ENCODE measurements at places on chromosomes 4 and X.
A peak's percentile ranks its signal among the peaks of the same experiment; 100 is the strongest.

DNA sequence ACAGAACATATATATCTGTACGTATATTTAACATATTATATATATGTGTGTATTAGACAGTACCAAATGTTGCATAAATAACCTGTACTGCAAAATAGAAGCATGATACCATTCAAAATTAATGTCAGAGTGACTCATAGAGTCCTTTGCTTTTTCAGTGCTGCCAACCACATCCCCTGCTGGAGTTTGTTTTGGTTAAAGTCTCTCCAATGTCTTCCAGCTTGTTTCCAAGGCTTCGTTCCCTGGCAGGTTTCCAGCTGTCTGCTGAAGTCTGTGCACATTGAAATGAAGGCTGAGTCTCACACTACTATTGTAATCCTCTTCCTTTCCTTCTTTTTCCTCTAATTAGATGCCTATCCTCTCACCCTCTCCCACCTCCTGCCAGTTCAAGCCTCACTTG lies 14.9 kb downstream of the NRK start:
- DNase-seq, result no peak

- no peak for DNase-seq
Measured at GRCh38 chr4:85748654-85749053, 273.7 kb downstream of the ARHGAP24 start.

DNA sequence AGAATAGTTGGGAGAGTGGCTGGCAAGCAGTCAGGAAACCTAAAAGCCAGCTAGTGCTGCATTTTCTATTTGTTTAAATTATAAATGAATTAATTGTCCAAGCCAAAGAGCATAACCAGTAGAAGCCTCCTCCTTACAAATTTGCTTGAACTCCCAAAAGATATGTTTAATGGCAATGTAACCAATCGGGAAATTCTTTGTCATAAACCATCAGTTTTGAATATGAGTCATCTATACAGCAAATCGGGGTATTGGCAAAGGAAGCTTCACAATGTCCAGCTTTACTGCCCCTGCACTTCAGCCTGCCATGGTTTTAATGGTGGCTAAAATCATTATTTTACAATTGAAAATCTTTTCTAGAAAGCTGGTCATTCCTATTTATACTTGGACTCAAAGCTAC lies 216.6 kb downstream of the SHROOM3 start:
- DNase-seq, result no peak

- DNase-seq, result peak; percentile 30
Measured at GRCh38 chr4:120922381-120923206, at the start of gene PRDM5. TSS of gene PRDM5 (minus strand) at chr4:120922726. CDS start at chr4:120922608, 118 bp downstream.

GRCh38 chr4:30962939-30963338 lies 242.8 kb downstream of the PCDH7 start:
- no peak for DNase-seq

DNA sequence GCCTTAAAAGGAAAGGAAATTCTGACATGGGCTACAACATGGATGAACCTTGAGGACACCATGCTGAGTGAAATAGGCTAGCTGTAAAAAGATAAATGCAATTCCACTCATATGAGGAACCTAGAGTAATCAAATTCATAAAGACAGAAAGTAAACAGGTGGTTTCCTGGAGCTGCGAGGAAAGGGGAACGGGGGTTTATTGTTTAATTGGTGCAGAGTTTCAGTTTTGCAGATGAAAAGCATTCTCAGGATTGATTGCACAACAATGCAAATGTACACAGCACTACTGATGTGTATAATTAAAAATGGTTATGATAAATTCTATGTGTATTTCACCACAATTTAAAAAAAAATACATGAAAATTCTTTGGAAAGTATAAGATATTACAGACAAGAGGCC lies 24.0 kb downstream of the PLRG1 start:
- DNase-seq, result no peak

- DNase-seq, result peak; percentile 34
Measured at GRCh38 chr4:4859325-4859798, at the start of gene MSX1. TSS of gene MSX1 (plus strand) at chr4:4859665. CDS start at chr4:4859900, 235 bp downstream.

GRCh38 chrX:46588263-46588662 lies 14.7 kb downstream of the CHST7 start:
- peak; percentile 39 for DNase-seq

DNA sequence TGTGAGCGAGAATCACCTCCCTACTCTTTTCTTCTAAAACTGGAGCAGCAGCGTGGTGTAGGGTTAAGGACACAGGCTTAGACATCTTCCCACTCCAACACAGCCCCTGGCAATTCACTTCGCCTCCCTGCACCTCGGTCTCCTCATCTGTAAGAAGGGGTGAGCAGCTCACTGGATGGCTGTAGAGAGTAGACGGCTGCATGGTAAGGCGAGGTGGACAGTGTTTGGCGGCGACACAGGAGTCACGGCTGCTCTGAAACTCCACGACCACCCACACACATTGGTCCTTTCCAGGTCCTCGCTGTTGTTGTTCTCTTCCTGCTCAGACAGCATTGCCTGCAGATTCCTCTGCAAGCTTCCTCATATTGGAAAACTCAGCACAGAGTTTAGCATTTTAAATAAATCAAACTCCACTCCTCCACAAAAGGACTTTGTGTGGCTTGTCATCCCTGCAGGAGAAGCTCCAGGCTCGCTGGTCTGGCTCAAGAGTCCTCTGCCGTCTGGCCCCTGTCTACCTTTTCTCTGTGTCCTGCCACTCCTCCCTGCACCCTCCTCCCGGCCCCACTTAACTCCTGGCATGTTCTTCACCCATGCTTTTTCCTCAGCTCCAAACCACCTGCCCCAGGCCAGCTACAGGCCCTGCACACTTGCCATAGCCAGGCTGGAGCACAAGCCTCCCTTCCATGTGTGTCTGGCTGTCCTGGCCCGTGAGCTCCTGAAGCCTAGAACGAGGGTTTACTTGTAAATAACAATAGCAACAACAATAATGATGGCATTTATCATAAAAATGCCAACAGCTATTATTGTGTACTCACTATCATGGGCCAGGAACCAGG lies 41.3 kb upstream of the CRMP1 start:
- DNase-seq, result no peak

GRCh38 chrX:78104447-78105176 lies 564 bp downstream of the PGK1 start:
- DNase-seq, result peak; percentile 13

DNA sequence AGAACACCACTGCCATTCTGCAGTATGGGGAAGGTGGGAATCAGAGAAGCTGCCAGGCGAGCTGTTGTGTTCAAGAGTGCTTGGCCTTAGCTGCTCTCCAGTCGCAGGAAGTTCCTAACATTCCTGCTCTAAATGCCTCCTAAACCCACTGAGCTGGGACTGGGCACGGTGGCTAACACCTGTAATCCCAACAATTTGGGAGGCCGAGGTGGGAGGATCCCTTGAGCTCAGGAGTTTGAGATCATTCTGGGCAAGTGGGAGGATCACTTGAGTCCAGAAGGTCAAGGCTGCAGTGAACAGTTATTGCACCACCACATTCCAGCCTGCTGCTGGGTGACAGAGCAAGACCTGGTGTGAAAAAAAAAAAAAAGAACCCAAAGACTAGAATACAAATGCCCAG lies 690.3 kb upstream of the FAM241A start:
- no peak for DNase-seq

- no peak for DNase-seq
Measured at GRCh38 chr4:101862595-101862994, 72.1 kb downstream of the BANK1 start.

- DNase-seq, result peak; percentile 64
Measured at GRCh38 chr4:77052352-77052751, 23.4 kb downstream of the CCNI start.

DNA sequence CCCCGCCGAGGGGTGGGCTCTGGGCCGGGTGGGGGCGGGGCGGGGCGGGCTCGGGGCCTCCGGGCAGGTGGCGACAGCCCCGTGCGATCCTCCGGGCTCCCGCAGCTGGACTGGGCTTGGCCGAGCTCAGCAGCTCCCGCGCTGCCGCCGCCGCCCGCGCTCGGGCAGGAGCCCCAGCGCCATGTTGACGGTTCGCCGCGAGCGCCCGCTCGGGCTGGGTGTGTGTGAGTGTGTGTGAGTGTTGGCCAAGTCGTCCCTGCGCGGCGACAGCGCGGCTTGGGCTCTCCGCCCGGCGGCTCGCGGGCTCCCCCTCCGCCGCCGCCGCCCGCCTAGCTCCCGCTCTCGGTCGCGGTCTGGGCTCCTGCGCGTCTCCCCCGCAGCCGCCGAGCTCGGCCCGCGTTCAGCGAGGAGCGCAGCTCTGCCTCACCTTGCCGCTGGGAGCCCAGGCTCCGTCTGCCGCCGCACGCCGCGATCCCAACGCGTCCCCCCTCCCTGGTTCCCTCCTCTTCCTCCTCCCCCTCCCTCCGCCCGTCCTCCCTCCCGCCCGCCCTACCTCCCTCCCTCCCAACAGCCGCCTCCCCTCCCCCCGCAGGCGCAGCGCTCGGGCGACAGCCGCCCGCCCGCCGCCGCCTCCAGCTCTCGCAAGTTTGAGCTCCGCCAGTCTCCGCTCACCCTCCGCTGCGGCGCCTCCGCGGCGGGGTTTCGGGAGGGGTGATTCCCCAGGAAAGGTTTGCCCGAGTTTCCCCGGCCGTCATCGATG lies at the start of gene BCOR:
TSS of gene BCOR (minus strand) at position 455 of the 760 bp plus-strand sequence. CDS start 20,029 bp downstream, outside the sequence.
- DNase-seq, result peak; percentile 73

DNA sequence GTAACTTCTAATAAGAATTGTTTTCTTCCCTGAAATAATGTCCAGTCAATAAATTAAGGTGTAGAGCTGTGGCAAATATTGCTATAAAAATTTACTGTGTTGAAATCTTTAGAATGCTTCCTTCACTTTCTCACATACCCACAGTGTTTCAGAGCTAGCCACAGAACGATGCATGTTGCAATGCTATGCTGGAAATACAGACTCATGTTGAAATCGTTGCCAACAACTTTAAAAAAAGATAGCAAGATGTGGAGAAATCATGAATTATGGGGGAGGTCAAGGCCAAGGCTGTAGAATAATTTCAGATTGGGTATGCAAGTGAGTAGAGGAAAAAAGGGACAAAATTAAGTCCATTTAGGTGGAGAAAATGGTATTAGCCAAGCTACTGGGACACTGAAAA lies 204.8 kb downstream of the VEGFC start:
- DNase-seq, result no peak

GRCh38 chr4:10384974-10385373 lies 72.3 kb downstream of the ZNF518B start:
- DNase-seq, result no peak

GRCh38 chr4:169663402-169663801 lies 43.0 kb downstream of the CLCN3 start:
- no peak for DNase-seq

GRCh38 chrX:45630078-45630477 lies 429.4 kb upstream of the DIPK2B start:
- DNase-seq, result no peak

- no peak for DNase-seq
Measured at GRCh38 chr4:172683021-172683420, 485.6 kb upstream of the GALNT7 start.

DNA sequence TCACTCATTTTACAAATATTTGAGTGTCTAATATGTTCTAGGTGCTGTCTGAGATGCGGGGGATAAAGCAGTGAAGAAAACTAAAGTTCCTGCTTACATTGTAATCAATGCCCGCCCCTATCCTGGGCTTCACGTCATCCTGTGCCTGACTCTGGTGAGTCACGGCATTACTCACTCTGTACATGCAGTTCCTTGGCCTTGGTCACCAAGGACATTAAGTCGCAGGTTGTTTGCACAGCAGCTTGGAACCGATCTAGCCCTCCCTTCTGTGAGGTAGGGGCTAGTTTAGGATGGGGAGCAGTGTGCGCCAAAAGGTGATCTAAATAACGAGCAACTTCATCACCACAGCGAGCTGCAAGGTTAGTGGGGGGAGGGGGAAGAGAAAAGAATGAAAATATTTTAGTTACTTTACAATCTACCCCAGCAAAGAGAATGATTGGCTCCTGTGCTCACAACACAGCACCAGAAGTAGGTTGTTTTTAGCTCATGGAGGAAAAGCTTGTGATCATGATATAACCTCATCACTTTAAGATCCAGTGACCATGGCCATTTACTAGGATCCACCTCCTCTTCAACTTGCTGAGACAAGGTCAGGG lies 48.0 kb upstream of the HDAC8 start:
- DNase-seq, result peak; percentile 10

DNA sequence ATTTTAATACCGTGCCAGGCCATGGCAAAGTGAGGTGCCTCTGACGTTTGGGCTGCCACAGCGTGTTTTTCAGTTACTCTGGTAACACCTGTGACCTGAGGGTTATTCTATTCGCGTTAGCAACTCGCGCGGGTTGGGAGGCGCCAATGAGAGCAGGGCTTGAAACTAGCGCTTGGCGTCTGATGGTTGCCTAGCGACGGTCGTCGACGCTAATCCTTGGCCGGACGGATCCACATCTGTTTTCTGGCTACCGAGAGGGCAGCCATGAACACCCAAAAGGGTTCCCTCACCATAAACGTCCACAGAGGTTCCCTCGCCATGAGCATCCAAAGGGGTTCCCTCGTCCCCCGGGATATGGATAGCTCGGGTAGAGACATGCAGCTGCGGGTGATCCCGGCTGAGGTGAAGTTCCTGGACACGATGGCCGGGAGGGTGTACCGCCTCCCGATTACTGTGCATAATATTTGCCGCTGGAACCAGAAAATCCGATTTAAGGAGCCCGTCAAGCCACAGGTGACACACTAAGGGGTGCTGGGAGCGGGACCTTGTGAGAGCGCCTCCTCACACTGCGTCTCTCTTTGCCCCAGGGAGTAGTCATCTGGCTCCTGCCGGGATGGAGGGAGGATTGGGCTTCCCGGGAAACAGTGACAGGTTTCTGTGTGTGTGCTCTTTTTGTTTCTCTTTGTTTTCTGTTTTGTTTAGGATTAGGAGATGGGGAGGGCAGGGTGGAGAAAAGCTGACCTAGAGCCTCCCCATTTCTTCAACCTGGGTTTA lies at the start of gene CFAP47:
TSS of gene CFAP47 (plus strand) at position 199 of the 774 bp plus-strand sequence. CDS start at position 265, 66 bp downstream.
- DNase-seq, result no peak

- DNase-seq, result no peak
Measured at GRCh38 chr4:1203026-1203616, 30.7 kb upstream of the SPON2 start.

DNA sequence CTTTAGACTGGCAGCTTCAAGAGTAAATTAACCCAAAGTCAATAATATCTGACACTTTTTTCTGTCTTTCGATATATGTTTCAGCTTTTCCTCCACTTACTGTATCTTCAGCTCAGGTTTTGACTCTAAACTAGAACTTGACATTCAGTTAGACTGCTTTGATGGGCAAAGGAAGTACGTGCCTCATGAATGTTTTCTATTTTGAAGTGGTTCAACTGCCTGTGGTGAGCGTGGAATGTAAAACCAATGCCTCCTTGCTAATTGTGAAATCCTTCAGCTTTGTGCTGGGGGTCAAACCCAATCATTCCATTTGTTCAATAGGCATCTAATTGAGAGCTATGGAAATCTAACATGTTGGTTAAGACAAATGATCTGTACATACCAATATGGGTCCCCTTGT lies 857.0 kb upstream of the HTR2C start:
- DNase-seq, result no peak

GRCh38 chr4:15035159-15035558 lies 32.9 kb downstream of the CPEB2 start:
- no peak for DNase-seq

- no peak for DNase-seq
Measured at GRCh38 chr4:52037689-52038102, 403 bp downstream of the SGCB start.

Measured in activated naive CD4-positive, alpha-beta T cell treated with anti-CD3 and anti-CD28 coated beads, Interleukin-2, amount 50 U/mL, for 16 hours (primary cell).